Dorsolateral prefrontal cortex (tissue), 122 donors: ENCODE measurements at places on chromosomes 13 and 19. TPM values are rescaled to one million over a fixed set of nuclear protein-coding genes. Genes with fewer than 3 reads are reported as not detected.

- no peak for DNase-seq
These were observed at the start of gene WTIP for GRCh38 chr19:34480971-34481841. WTIP (plus strand) TSS chr19:34481758; CDS start chr19:34481975, 217 bp downstream.

FGF14 gene
- 78.3 TPM for total RNA-seq

GRCh38 chr13:43232144-43232872 is 208.9 kb downstream of the DNAJC15 start:
- no peak for DNase-seq

MCEMP1 gene
- 1.2 TPM for total RNA-seq

GRCh38 chr13:42970824-42971690 is 21.0 kb downstream of the EPSTI1 start:
- DNase-seq, result no peak
